ENCODE measurements at places on chromosomes 6 and 20.
A peak's percentile ranks its signal among the peaks of the same experiment; 100 is the strongest.

GRCh38 chr6:154239392-154239791 lies 117.2 kb downstream of the IPCEF1 start:
- no peak for DNase-seq

DNA sequence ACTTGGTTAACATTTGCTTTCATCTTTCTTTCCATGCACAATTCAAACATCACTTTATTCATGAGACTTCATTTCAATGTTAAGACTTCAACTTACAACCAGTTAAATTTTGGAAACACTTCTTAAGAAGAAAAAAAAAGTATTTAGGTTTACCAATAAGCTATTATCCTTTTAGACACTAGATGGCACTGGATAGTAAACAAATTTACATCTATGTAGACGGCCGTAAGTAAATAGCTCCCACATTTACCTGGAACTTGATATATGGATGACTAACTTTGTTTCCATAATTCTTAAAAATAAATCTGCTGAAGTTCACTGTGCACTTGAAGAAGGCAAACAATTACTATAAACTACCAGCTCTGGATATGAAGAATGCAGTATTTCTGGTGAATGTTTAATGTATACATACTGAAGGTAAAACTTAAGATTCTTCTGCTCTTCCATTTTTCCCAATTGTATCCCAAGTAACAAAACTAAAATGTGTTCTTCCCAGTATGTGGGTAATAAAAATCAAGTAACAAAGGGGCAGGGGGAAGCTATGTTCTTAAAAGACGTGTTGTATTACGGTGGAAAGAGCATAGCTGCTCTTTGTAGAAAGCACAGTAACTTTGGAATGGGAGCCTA lies 130.6 kb upstream of the C6orf118 start:
- DNase-seq: peak; percentile 23

DNA sequence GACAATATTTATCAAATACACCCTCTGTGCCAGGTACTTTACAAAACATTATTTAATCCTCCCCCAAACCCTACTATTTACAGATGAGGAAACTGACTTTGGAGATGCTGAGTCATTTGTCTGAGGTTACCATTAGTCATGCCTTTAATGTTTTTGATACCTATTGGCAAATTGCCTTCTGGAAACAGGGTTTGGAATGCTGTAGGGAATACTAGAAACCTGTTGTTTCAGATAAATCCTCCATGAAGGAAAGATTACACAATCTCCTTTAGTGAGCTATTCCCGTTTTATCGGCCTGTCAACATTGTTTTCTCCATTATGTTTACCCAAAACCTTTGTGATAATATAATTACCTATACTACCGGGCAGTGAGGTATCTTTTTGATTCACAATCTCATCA lies 93.6 kb upstream of the ADGRF1 start:
- DNase-seq: peak; percentile 32

GRCh38 chr6:118186672-118187567 lies 279.9 kb downstream of the SLC35F1 start:
- DNase-seq: no peak

DNA sequence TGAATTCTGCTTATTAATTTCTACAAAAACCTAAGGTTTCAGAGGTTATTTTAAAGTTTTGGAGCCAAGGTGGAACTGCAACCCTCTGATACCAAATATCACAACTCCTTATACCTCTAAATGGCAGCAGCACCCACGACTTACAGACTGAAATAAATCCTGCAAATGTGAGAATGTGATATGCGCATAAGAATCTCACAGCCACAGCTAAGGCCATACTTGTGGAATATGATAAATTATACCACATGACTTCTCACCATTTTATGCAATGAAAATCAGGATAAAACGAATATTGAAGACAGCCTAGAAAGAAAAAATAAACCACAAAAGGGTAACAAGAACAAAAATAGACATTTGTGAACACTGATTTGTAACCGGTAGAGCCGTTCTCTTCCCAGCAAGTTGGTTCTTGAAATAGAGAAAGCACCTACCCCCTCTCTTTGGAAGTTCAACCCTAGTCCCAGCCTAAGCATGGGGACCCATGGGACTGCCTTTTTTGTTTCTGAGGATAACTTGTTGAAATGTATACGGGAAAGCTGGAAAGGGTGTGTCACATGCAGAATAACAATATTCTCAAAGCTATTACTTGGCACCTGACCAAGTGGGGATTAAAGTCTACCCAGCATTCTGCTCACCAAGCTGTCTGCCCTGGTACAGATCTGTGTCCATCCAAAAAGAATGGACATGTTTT lies 47.1 kb upstream of the MCM9 start:
- DNase-seq: no peak

DNA sequence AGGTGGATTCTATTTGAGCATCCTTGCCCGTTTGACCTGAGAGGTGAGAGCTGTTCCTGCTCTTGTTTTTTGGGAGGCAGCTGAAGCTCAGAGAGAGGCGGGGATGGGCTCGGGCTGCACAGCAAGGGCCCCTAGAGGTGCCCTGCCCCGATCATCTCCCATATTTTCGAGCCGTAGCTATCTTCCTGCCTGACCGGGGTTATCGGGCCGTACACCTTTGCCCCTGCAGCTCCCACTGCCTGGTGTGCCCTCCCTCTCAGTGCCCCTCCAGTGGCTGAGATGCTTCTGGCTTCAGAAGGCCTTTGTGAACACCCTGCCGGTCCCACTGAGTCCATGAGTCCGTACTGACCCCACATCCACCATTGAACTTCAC lies 6.7 kb downstream of the SRC start:
- DNase-seq: no peak

DNA sequence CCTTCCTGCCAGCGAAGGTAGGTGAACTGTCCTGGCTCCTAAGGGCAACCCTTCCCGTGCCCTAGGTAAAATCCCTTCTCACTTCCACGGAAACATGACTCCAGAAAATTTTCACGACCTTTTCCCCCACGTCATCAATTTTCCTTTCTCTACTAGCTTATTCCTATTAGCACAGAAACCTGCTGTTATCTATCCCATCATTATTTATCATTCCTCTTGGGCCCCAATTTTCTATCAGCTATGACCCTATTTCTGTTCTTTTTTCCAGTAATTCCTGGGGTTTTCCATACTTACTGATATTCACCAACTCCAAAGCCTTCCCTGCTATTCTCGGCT lies 23.8 kb upstream of the GCM1 start:
- DNase-seq: no peak

DNA sequence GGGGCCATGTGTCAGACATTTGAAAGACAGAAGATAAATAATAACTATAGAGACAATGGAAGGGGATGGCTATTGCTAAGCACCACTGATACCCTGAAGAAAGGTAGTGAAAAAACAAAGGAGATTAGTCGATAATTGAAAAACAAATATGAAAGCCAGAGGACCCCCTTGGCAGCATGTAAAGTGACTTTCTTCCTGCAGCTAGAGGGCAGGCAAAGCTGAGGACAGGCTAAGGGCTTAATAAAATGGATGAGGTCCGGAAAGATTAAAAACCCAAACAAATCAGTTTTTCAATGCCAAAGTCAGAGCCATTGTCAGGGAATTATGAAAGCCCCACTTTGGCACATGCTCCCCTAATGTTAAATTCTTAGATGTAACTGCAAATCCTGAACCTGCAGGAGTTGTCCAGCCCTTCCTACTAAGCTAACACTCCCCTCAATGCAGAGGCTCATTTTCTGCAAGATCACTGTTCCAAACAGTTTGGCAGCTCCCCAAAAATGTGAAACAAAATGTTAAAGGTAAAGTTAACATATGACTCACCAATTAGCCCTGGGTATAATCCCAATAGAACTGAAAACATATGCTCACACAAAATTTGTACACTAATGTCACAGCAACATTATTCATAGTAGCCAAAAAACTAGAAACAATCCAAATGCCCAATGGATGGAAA lies 1177.9 kb downstream of the GRIK2 start:
- DNase-seq: no peak

- DNase-seq: no peak
These were observed 95.7 kb upstream of the BMP2 start for GRCh38 chr20:6671829-6672228.

- DNase-seq: peak; percentile 92
These were observed 147.8 kb upstream of the RALGAPA2 start for GRCh38 chr20:20860078-20860806.

DNA sequence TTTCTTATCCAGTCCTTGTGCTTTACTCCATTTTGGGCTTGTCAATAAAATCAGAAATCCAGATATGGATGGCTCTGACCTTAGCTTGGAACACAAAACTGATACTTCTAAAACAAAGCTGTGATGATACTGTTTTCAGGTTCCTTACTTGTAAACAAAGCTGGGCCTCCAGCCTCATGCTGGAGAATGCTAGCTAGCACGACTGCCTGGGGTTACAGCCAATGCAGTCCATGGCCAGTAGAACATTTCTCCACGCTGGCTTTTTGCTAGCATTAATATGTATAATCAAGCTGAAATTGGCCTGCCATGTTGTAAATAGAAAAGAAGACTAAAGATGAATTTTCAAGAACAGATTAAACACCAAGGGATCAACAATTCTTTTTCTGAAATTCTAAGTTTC lies 63.9 kb downstream of the MTHFD1L start:
- DNase-seq: no peak

DNA sequence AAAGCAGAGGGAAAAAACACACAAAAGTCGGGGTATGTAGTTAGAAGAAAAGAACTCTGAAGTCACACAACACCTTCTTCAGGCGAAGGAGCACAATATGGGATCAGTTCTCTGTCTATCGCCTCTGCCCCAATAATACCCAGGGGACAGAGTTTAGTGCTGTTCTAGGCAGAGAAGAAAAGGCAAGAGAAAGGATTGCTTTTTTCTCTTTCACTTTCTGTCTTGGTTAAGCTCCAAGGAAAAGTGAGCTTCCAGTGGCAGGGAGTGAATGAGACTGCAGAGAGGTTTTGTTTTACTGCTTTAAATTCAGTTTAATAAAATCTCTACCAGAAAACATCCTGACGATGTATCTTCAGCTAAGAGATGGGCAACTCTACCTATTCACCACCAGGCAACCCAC lies 86.6 kb upstream of the STXBP5 start:
- DNase-seq: no peak

- DNase-seq: no peak
These were observed 1289.1 kb upstream of the ADGRB3 start for GRCh38 chr6:67345946-67346345.

DNA sequence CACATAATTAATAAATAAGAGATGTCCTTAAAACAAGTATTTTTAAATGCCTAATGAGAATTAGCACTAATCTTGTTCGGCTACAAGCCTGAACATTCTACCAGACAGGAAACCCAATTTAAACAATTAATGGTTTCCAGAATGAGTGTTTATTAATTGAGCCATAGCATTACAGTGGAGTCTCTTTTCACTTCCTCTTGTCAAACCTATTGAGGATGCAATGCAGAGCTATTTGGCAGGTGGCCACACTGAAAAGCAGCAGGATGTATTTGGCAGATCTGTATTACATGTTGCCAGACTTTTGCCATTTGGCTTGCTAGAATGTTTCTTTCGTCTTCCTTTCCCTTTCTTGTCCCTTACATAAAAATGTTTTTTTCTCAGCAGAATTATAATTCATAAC lies 475.2 kb upstream of the MARCKS start:
- peak; percentile 30 for DNase-seq

- no peak for DNase-seq
These were observed 1023.3 kb downstream of the EYS start for GRCh38 chr6:64683682-64684081.

DNA sequence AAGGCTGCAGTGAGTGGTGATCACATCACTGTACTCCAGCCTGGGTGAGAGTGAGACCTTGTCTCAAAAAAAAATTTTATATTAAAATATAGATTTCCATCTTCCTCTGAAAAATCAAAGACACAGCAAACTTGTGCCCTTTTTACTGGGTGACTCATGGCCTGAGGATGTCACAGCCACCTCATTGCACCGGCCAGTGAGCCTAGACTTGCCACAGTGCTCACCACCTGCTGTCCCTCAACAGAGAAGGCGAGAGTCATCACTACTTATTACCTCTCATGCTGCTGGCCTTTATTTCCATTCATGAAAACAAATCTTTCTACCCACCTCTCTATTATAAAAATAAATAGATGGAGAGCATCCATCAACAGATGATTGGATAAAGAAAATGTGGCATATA lies 295.8 kb downstream of the PREX1 start:
- no peak for DNase-seq

- no peak for DNase-seq
These were observed 20.7 kb upstream of the DCDC2 start for GRCh38 chr6:24378473-24379097.

DNA sequence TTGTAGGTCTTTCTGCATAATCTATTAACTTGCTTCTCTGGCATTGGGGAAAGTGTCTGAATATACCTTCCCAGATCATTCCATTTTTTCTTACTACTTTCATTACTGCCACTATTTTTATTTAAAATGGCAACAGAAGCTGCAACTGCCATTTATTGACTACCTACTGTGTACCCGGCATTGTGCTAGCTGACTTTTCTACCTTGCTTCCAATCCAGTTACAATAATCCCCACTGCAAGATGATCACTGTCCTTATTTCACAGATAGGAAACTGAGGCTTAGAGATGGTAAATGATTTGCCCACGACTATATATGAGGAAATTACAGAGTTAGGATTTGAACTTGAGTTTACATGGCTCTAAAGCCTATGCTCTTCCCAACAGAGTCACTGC lies 129.0 kb downstream of the MAP3K7 start:
- no peak for DNase-seq

GRCh38 chr6:123604067-123604466 lies 32.7 kb downstream of the TRDN start:
- no peak for DNase-seq

- DNase-seq: no peak
These were observed 66.8 kb upstream of the RSPO3 start for GRCh38 chr6:127051571-127052260.

GRCh38 chr6:52675372-52675771 lies 4.5 kb downstream of the TMEM14A start:
- no peak for DNase-seq

All from inflammatory macrophage (primary cell).